ENCODE measurements at places on chromosomes 12 and 14. TPM values are rescaled to one million over a fixed set of nuclear protein-coding genes. Genes with fewer than 3 reads are reported as not detected.

PTCSC3 gene
- total RNA-seq: not detected

OTOGL gene
- 0.07 TPM for total RNA-seq

GLT8D2 gene
- total RNA-seq: 41.9 TPM

CHST11 gene
- total RNA-seq: 11.4 TPM

RPGRIP1 gene
- not detected for total RNA-seq

MYF6 gene
- total RNA-seq: not detected

SOCS4 gene
- 14.1 TPM for total RNA-seq

SLC4A8 gene
- 5.4 TPM for total RNA-seq

E2F7 gene
- total RNA-seq: 16.7 TPM

SMIM10L1 gene
- 5.1 TPM for total RNA-seq

PKP2 gene
- 1.8 TPM for total RNA-seq

APOF gene
- total RNA-seq: not detected

TOMM20L gene
- total RNA-seq: not detected

MAP3K9 gene
- 0.07 TPM for total RNA-seq

GUCY2C gene
- total RNA-seq: not detected

MANSC4 gene
- not detected for total RNA-seq

ADAMTS20 gene
- not detected for total RNA-seq

SLC25A47 gene
- total RNA-seq: 0.07 TPM

RFX4 gene
- not detected for total RNA-seq

HOXC13 gene
- total RNA-seq: not detected

KLRG1 gene
- total RNA-seq: 0.78 TPM
